ENCODE measurements at places on chromosomes 4 and X.

- no peak for DNase-seq
Measured at GRCh38 chrX:122301491-122301890, 882.6 kb upstream of the GRIA3 start.

- DNase-seq: no peak
Measured at GRCh38 chr4:41339812-41340809, 83.4 kb downstream of the UCHL1 start.

DNA sequence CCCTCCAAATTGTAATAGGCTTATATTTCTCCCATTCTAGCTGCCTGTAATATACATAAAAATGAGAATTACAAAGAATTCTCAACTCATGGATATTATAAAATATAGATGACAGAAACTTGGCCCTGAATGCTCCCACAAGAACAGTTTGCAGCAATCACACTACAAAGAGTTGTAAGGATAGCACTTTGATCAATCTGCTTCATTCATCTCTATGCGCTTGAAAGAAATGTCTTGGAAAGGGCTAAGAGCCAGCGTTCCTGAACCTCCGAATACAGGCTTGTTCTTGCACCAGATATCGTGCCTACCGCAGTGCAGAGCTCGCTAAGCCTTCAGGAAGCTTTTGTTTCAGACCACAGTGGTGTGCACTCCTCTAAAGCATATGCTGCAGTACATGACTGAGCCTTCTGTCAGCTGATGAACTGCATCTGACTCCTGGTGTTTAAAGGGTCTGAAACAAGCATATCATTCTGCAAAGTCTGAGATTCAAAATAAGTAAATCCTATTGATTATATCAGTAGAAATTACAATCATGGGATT is 417.6 kb upstream of the ZFP42 start:
- no peak for DNase-seq

DNA sequence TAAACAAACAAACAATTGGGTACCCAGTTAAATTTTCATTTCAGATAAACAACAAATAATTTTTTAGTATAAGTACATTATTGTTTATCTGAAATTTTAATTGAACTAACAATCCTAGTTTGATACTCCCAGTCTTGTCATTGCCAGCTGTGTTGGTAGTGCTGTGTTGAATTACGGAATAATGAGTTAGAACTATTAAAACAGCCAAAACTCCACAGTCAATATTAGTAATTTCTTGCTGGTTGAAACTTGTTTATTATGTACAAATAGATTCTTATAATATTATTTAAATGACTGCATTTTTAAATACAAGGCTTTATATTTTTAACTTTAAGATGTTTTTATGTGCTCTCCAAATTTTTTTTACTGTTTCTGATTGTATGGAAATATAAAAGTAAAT is 2.9 kb downstream of the CXCL8 start:
- DNase-seq: no peak

DNA sequence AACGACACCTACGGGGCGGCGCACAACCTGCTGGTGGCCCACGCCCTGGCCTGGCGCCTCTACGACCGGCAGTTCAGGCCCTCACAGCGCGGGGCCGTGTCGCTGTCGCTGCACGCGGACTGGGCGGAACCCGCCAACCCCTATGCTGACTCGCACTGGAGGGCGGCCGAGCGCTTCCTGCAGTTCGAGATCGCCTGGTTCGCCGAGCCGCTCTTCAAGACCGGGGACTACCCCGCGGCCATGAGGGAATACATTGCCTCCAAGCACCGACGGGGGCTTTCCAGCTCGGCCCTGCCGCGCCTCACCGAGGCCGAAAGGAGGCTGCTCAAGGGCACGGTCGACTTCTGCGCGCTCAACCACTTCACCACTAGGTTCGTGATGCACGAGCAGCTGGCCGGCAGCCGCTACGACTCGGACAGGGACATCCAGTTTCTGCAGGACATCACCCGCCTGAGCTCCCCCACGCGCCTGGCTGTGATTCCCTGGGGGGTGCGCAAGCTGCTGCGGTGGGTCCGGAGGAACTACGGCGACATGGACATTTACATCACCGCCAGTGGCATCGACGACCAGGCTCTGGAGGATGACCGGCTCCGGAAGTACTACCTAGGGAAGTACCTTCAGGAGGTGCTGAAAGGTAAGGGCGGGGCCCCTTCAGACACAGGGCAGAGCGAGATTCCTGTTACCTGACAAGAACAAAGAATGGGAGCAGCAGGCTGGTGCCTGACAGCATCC is 11.7 kb downstream of the RPL9 start:
- no peak for DNase-seq

DNA sequence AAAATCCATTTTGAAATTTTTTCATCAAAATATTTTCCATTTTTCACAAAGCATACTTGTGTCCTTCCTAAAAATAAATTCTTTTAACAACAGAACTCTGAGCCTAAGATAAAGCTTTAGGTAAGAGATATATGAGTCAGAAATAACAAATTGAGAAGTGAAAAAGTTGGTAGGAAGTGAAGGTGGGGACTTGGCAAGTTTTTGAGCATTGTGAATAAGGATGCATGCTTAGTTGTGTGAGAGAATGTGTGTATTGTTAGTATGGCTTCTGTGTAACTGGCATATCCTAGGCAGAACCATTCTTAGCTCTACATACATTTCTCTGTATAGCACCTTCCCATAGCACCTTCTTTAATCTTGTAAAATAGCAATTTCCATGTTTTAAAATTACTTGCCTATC is 6.8 kb downstream of the ASB5 start:
- no peak for DNase-seq

DNA sequence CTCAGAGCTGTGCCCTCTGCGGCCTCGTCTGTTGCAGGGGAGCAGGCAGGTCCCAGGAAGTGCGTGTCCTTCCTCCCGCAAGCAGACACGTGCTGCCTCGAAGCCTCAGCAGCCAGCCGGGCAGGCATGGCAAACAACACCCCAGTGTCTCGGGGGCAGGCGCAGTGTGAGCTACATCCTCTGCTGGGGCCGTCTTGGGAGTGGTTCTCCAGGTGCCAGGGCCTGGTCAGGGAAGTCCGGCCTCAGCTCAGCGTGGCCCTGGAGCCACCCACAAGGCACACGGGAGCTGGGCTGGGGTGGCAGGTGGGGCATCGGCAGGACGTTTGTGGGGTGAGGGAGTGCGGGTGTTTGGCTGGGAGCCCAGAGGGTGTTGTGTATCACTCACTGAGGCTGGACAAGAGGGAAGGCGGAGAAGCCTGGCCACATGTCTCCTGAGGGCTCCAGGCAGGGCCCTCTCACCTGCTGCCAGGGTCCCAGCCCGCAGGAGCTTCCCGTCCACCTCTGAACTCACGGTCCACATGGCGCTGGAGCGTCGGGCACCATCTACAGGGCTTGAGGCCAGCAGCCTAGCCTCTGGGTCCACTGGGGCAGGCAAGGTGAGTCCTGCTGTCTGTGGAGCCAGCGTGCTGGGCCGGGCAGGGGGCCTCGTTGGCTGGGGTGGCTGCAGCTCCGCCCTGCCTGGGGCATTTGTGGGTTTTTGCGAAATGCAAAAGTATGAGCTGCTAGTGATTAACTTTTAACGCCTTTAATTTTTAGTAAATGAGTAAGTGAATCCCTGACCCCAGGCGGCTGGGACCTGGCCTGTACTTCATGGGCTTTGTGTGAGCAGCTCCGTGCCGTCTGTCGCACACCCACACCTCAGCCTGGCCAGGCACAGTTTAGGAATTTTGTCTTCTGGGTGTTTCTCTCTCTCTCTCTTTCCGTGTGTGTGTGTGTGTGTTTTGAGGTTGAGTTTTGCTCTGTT is 17.3 kb upstream of the UVSSA start:
- no peak for DNase-seq

DNA sequence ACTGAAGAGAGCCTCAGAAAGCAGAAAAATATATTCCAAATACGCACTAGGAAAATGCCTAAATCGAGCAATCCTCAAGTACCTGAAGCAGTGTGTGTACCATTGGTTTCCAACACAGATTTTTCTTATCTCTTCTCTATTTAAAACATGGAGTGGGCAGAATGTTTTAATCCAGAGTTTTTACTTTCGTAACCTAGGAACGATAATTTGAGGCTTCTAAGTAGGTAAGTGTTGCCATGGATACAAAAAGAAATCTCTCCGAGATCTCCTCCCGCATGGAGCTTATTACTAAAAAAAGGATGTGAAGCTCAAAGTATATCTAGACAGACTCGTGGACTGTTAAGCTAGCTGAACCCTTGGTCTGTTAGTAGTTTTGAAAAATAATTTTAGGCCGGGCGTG is 23.0 kb upstream of the OTUD4 start:
- DNase-seq: no peak

DNA sequence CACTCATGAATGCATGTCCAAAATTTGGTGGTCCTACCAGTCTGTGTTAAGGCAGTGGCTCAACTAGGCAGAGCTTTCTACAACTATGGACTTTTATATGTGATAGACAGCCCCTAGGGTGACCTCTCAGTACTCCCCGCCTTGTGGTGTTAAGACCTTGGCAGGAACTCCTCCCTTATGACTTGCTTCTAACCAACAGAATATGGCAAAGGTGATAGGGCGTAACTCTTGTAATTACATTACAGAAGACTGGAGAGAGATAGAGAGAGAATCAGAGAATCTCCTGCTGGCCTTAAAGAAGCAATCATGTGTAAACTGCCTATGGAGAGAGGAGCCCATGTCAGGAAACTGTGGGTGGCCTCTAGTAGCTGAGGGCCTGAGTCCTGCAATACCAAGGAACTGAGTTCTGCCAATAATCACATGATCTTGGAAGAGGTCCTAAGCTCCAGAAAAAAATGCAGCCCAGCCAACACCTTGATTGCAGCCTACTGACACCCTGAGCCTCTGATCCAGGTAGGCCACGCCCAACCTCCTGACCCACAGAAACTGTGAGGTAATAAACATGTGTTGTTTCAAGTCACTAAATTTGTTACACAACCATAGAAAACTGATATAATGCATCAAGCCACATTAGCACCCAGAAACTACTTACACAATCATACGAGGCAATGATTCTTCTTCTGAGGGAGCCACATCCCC is 68.9 kb downstream of the INPP4B start:
- no peak for DNase-seq

DNA sequence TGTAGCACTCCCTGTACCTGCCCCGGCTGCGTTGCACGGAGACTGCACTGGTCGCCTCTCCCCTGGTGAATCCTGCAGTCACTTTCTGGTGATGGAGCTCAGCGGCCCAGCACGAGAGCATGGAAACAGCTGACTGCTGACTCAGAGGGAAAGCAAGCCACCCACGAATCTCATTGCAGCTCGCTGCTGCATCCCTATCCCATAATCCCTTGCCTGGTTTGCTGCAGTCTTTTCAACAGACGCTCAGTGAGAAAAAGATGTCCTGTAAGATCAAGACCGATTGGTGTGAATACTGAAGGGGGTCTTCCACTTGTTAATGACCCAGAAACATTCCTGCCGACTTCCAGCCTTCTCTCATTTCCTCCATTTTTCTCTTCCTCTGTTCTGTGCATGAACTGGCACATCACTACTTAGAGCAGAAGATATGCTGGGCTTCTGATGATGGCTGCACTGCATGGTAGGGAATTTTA is 52.9 kb downstream of the TRIM2 start:
- no peak for DNase-seq

- DNase-seq: no peak
Measured at GRCh38 chrX:130336531-130336930, 3.2 kb upstream of the SLC25A14 start.
